ENCODE measurements at places on chromosomes 3 and 15. TPM values are rescaled to one million over a fixed set of nuclear protein-coding genes. Genes with fewer than 3 reads are reported as not detected.

GRCh38 chr15:49122541-49123062 is 32.8 kb downstream of the COPS2 start:
- no peak overlapping the region for H3K4me3 ChIP-seq
- no peak overlapping the region for H3K27ac ChIP-seq
- DNase-seq, result no peak
- no peaks in the 10 kb centered on the region for H3K4me1 ChIP-seq
- peaks cover 7% of the 10 kb centered on the region for H3K36me3 ChIP-seq

GRCh38 chr15:55619783-55620182 is 31.6 kb upstream of the PYGO1 start:
- no peaks in the 10 kb centered on the region for H3K36me3 ChIP-seq
- H3K27ac ChIP-seq, result no peak overlapping the region
- H3K4me3 ChIP-seq, result no peak overlapping the region
- no peaks in the 10 kb centered on the region for H3K27me3 ChIP-seq
- no peaks in the 10 kb centered on the region for H3K4me1 ChIP-seq

CCR3 gene
- total RNA-seq, result not detected

RBPMS2 gene
- 0.33 TPM for total RNA-seq

DNA sequence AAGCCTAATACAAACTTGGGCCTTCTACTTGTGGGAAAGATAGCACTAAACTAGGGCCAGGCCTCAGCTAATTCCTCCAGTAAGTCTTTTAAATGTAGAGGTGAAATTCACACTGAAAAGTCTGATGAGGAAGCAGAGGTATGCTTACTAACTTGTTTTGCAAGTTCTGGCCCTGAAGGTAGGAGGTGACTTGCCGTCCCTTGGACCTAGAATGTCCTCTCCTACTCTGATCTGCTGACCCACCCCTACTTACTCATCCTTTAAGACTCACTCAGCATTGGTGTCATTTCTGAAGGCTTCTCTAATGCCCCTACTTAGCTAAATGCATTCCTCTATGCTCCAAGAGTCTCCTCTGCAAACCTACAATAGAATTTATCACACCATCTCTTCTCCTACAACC is 19.4 kb downstream of the RIOX2 start:
- H3K36me3 ChIP-seq, result no peaks in the 10 kb centered on the region
- H3K27me3 ChIP-seq, result no peaks in the 10 kb centered on the region
- no peaks in the 10 kb centered on the region for H3K4me1 ChIP-seq
- H3K27ac ChIP-seq, result no peak overlapping the region

TERC gene
- total RNA-seq, result 79.1 TPM

DNA sequence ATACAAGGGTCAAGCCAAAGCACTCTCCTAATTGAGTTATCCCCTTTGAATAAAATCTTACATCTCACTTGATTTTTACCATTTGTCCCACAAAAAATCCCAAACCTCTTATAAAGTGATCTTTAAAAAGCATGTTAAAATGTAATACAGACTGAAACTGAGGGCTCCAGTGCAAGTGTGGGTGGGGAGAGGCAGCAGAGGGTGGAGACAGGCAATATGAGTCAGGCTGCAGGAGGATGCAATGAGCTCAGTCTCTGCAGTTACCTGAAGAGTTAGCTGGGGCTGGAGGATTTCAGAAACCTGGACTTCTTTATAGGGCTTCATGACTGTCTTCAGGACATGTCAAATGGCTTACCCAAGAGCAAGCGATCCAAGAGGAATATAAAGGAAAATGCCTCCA is 14.2 kb upstream of the COLQ start:
- H3K27me3 ChIP-seq, result no peaks in the 10 kb centered on the region
- H3K4me1 ChIP-seq, result peaks cover 5% of the 10 kb centered on the region
- no peak overlapping the region for H3K27ac ChIP-seq
- no peak for DNase-seq
- H3K36me3 ChIP-seq, result no peaks in the 10 kb centered on the region
- no peak overlapping the region for H3K4me3 ChIP-seq

CCR5 gene
- total RNA-seq, result not detected

APOD gene
- total RNA-seq, result 463 TPM

Data from body of pancreas (tissue), 4 donors.